Aortic smooth muscle cell (primary cell): ENCODE measurements at places on chromosomes 7 and 10. TPM values are rescaled to one million over a fixed set of nuclear protein-coding genes. Genes with fewer than 3 reads are reported as not detected.

SDK1 gene
- 0.13 and 0.25 TPM in 2 replicates for total RNA-seq

VGF gene
- 0.13 TPM in 1 of 2 replicates, not detected in the other for total RNA-seq

TLX1 gene
- not detected in 2 replicates for total RNA-seq

GPR22 gene
- not detected in 2 replicates for total RNA-seq

VSTM4 gene
- 5.2 TPM in 2 replicates for total RNA-seq

GHRHR gene
- total RNA-seq = not detected in 2 replicates

PTN gene
- 20.6 and 43.0 TPM in 2 replicates for total RNA-seq

FAM131B gene
- 1.6 and 2.0 TPM in 2 replicates for total RNA-seq

CCDC3 gene
- total RNA-seq = 7.5 and 21.1 TPM in 2 replicates

VPS37D gene
- total RNA-seq = 2.9 and 3.6 TPM in 2 replicates

PRKCQ gene
- not detected in 2 replicates for total RNA-seq
